ENCODE measurements at places on chromosomes 3 and 15.
A peak's percentile ranks its signal among the peaks of the same experiment; 100 is the strongest.

- peak; percentile 31 for DNase-seq
Measured at GRCh38 chr15:59689626-59690236, 611 bp upstream of the BNIP2 start.

- no peak for DNase-seq
Measured at GRCh38 chr3:148873977-148874376, 8.9 kb downstream of the CPA3 start.

DNA sequence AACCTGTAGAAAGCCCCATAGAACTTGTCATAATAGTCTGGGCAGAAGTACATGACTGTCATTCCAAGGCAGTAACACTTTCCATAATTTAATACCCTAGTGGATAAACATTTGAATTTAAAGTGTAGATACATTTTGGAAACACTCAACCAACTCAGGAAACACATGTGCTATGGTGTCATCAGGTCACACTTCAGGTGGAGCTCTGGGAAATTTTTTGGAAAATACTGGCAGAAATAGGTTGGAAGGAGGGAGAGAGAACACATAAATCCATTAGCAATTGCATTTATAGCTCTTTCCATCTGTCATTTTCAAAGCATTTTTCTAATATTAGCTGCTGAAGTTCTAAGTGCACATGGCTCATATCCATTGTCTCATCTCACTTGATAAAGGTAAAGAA, 135.7 kb downstream of the MEIS2 start:
- DNase-seq = no peak

GRCh38 chr15:74403588-74403919, 30.2 kb downstream of the SEMA7A start:
- no peak for DNase-seq

DNA sequence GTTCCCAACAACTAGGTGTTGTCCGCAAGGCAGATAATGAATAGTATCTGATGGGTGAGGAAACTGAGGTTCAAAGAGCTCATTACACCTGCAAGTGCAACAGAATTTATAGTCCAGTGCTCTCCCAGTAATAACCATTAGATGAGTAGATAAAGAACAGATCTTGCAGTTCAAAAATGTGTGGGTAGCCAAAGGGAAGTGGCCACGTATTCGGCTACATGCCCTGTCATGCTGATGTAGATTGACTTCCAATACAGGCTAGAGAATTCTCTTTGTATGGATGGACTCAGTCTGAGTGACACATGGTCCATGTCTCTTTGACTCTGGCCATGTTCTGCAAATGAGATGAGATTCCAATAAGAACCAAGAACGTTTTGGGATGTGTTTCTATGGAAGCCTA, 187.9 kb upstream of the LPP start:
- DNase-seq = no peak

- DNase-seq = peak; percentile 9
Measured at GRCh38 chr3:186361762-186362536, at the start of gene DGKG. TSS of gene DGKG (minus strand) at chr3:186362234. CDS start at chr3:186320459, 41,775 bp downstream.

GRCh38 chr3:172617013-172617706, 93.7 kb downstream of the NCEH1 start:
- no peak for DNase-seq

GRCh38 chr15:74170071-74170844, 3.3 kb upstream of the ISLR start:
- DNase-seq = no peak

DNA sequence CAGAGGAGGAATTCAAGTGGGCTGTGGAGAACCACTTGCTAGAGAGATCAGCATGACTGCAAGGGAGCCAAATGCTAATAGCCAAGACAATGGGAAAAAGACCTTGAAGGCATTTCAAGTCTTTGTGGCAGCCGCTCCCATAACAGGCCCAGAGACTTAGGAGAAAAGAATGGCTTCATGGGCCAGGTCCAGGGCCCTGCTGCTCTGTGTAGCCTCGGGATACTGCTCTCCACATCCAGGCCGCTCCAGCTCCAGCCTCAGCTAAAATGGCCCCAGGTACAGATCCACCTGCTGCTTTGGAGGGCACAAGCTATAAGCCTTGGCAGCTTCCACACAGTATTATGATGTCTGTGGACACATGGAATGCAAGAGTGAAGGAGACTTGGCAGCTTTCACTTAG, 157.7 kb downstream of the NECTIN3 start:
- no peak for DNase-seq

GRCh38 chr15:93467337-93467736, 378.3 kb upstream of the RGMA start:
- no peak for DNase-seq

GRCh38 chr3:47323431-47324277, 40.9 kb downstream of the KLHL18 start:
- DNase-seq = no peak

- peak; percentile 15 for DNase-seq
Measured at GRCh38 chr15:69666441-69666882, 213.8 kb downstream of the RPLP1 start.

DNA sequence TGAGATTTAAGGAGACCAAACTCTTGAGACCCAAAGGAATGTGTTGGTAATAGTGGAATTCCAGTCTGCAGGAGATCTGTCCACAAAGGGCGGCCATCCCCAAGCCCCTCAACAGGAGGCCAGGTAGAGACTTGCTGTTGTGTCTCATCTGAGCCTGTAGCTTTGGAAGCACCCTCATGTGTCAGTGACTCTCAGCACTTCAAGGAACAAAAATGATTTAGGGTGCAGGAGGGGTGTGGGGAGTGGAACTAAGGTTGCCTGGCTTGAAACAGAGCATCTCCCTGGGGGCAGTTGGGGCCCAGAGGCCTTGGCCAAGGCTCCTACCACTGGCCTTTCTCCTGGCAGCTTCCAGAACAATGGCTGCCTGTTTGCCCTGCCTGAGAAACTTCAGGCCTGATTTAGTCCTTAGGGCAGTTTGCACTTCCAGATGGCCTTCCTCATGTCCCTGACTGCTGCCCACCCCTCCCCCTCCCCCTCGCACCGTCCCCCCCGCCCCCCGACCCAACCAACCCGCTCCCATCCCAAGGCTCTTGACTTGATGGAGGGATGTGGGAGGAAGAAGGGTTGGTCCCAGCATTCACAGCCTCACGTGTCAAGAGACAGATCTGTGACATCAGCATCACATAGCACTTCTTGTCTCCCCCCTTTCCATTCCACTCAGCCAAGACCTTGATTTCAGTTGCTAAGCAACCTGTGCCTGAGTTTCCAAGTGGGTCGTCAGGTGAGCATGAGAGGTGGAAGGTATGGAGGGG, 77.1 kb downstream of the CORO2B start:
- DNase-seq = no peak
